ENCODE measurements at places on chromosomes 13 and 19. TPM values are rescaled to one million over a fixed set of nuclear protein-coding genes. Genes with fewer than 3 reads are reported as not detected.
A peak's percentile ranks its signal among the peaks of the same experiment; 100 is the strongest.

Gene NKG7
- total RNA-seq, result not detected

DNA sequence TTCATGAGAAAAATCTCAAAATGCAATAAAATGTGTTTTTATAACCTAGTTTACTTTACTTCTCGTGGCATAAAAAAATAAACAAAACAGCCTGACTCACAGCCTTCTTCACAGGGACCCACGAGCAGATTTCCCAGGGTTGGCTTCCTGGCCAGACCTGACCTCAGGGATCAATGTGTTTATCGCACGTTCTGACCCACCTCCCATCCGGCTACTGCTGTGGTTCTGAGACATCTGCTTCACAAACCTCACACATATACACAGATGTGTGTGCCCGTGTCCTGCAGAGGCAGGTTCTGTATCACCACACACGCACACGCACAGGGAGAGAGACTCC lies 118.3 kb downstream of the COL4A2 start:
- no peaks in the 10 kb centered on the region for H3K4me1 ChIP-seq
- no peaks in the 10 kb centered on the region for H3K27me3 ChIP-seq
- no peak for DNase-seq
- no peak overlapping the region for H3K4me3 ChIP-seq
- no peaks in the 10 kb centered on the region for H3K36me3 ChIP-seq

DNA sequence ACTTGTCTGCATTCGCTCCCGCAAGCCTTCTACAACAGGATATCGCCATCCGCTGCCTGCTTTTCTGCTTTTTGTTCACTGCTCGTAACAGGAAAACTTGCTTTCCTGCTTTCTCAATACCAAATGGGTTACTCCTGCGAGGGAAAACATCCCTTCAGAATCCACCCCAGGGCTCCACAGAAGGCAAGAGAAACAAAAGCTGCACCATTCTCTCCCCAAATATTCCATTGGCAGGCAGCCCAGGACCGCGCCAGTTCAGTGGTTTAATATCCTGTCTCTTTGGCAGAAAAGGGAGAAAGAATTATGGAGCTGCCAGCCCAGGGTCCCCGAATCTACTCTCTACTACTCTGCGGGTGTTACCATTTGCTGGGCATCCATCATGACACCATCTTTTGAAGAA lies 84.7 kb upstream of the DOCK9 start:
- peaks cover 22% of the 10 kb centered on the region for H3K4me1 ChIP-seq
- H3K27ac ChIP-seq, result peak overlapping the region; percentile 22
- H3K4me3 ChIP-seq, result no peak overlapping the region
- H3K36me3 ChIP-seq, result peaks cover 32% of the 10 kb centered on the region
- DNase-seq, result peak; percentile 62
- no peaks in the 10 kb centered on the region for H3K27me3 ChIP-seq

Gene SCGB2B2
- not detected for total RNA-seq

- no peak for DNase-seq
- no peaks in the 10 kb centered on the region for H3K36me3 ChIP-seq
- H3K27ac ChIP-seq, result no peak overlapping the region
- no peak overlapping the region for H3K4me3 ChIP-seq
- H3K4me1 ChIP-seq, result peaks cover 25% of the 10 kb centered on the region
- no peaks in the 10 kb centered on the region for H3K27me3 ChIP-seq
Observed at GRCh38 chr13:76874479-76874878, 11.7 kb downstream of the KCTD12 start.

GRCh38 chr19:35403116-35403760 lies 32.4 kb downstream of the GPR42 start:
- no peaks in the 10 kb centered on the region for H3K4me1 ChIP-seq
- no peak overlapping the region for H3K27ac ChIP-seq
- no peak overlapping the region for H3K4me3 ChIP-seq
- H3K27me3 ChIP-seq, result no peaks in the 10 kb centered on the region
- DNase-seq, result no peak

DNA sequence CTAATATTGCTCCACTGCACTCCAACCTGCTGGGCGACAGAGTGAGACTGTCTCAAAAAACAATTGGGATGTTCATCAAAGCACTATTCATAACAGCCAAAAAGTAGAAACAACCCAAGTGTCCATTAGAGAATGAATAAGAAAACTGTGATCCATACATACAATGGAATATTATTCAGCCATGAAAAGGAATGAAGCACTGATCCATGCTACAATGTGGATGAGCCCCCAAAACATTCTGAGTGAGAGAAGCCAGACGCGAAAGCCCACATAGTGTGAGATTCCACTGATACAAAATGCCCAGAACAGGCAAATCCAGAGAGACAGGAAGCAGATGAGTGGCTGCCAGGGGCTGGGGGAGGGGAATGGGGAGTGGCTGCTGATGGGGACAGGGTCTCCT lies 16.0 kb downstream of the KLF2 start:
- no peaks in the 10 kb centered on the region for H3K36me3 ChIP-seq
- no peak for DNase-seq
- H3K4me1 ChIP-seq, result peaks cover 22% of the 10 kb centered on the region

DNA sequence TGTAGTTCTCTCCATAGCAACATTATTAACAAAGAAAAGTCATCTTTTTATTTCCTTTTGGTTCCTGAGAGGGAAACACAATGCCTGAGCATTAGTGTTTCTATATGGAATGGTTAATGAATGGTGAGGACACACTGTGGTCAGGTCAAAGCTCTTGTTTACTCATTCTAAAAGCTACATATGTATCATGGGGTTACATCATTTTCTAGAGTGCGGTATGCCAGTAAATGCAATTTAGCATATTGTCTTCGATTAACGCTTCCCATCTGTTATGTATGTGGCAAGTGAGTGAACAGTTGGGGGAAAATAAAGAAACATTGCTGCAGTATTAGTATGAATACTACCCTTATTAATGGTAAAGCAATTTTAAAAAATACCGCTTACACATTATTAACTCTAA lies 1152.2 kb upstream of the SPRY2 start:
- H3K4me1 ChIP-seq, result no peaks in the 10 kb centered on the region
- no peak overlapping the region for H3K4me3 ChIP-seq
- H3K36me3 ChIP-seq, result no peaks in the 10 kb centered on the region
- no peaks in the 10 kb centered on the region for H3K27me3 ChIP-seq
- no peak for DNase-seq

DNA sequence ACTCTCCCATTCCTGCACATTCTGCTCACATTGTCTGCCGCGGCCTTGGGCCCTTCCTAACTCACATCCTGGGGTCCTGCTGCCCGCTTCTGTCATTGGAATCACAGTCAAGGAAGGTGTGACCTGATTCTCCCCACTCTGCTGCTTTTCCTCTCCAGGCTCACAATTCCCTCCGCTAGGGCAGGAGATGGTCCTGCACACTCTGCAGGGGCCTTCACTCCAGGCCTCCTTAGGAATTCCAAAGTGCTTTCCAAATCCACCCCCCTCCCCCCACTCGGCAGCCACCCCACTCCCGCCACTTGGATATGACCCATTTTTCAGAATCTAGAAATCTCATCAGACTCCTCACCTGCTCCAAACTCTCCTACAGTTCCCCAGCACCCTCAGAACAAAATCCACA lies 3.1 kb upstream of the SLC5A5 start:
- H3K36me3 ChIP-seq, result peaks cover 10% of the 10 kb centered on the region
- H3K27me3 ChIP-seq, result 0 out of 2 replicates have a peak, but pooled peaks cover 12% of the 10 kb centered on the region
- H3K27ac ChIP-seq, result no peak overlapping the region
